NCI-H1417 treated with DMSO at 0.1 percent for 48 hours (cell line): ENCODE measurements at places on chromosomes 16 and 17.
A peak's percentile ranks its signal among the peaks of the same experiment; 100 is the strongest.

GRCh38 chr17:17346428-17347233, 43.5 kb downstream of the NT5M start:
- DNase-seq, result no peak

DNA sequence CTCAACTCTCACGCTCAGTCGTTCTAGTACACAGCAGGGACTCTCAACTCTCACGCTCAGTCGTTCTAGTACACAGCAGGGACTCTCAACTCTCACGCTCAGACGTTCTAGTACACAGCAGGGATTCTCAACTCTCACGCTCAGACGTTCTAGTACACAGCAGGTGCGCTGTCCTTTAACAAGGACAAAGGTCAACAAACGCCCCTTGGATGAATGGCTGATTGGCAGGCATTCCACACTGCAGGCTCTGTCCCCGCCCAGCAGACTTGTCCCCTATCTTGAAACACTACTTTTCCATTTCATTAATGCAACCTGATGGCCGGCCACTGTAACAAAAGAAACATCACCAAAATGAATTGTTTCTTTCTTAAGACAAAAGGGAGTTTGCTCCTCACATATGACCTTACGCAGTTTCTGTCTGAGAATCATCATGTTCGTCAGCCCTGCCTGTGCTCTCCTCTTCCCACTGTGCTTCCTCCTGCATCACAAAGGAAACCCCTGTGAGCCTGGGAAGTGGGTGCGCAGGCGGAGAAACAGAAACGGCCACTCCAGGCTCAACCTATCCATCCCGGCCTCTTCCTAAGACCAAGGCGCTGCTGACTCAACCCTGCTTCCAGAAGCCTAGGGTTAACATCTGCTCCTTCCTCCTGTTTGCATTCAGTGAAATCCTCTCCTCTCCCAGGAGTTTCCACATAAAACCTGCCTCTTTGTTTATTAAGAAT, 59.8 kb downstream of the ANKRD11 start:
- DNase-seq, result no peak

DNA sequence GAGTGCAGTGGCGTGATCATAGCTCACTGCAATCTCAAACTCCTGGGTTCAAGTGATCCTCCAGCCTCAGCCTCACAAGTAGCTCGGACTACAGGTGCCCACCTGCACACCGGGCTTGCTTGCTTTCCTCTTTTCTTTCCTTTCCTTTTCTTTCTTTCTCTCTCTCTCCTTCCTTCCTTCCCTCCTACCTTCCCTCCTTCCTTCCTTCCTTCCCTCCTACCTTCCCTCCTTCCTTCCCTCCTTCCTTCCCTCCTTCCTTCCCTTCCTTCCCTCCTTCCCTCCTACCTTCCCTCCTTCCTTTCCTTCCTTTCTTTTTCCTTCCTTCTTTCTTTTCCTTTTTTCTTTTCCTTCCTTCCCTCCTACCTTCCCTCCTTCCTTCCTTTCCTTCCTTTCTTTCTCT, 225.5 kb downstream of the MRTFB start:
- DNase-seq, result no peak

GRCh38 chr16:6009151-6009550, 911.6 kb upstream of the EEF2KMT start:
- no peak for DNase-seq

GRCh38 chr16:50591800-50592771, 43.9 kb downstream of the NKD1 start:
- no peak for DNase-seq

GRCh38 chr17:50631195-50631907, 3.3 kb upstream of the ABCC3 start:
- no peak for DNase-seq

GRCh38 chr17:46727572-46728348, 90.7 kb downstream of the WNT3 start:
- DNase-seq, result no peak

GRCh38 chr17:44807817-44808155, 22.3 kb downstream of the GJC1 start:
- no peak for DNase-seq

GRCh38 chr17:5950878-5951277, 119.3 kb upstream of the WSCD1 start:
- no peak for DNase-seq

DNA sequence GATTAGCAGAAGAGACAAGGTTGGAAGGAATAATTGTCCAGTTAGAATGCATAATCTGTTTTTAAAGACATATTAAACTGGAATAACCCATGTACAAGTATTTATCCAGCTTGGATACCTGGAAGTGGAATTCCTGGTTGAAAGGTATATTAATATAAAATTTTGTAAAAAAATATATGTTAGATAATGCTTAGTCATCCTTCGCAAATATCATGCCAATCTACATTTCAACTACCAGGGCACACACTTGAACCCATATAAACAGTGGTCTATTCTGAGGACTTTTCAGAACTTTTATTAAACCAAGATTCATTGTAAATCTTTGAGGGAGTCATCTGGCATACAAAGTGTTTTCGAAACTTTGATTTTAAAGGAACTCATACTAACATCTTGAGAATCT, 269.1 kb upstream of the HSBP1 start:
- no peak for DNase-seq

- DNase-seq, result peak; percentile 29
Measured at GRCh38 chr17:28997806-28998205, 8.0 kb downstream of the SEZ6 start.

DNA sequence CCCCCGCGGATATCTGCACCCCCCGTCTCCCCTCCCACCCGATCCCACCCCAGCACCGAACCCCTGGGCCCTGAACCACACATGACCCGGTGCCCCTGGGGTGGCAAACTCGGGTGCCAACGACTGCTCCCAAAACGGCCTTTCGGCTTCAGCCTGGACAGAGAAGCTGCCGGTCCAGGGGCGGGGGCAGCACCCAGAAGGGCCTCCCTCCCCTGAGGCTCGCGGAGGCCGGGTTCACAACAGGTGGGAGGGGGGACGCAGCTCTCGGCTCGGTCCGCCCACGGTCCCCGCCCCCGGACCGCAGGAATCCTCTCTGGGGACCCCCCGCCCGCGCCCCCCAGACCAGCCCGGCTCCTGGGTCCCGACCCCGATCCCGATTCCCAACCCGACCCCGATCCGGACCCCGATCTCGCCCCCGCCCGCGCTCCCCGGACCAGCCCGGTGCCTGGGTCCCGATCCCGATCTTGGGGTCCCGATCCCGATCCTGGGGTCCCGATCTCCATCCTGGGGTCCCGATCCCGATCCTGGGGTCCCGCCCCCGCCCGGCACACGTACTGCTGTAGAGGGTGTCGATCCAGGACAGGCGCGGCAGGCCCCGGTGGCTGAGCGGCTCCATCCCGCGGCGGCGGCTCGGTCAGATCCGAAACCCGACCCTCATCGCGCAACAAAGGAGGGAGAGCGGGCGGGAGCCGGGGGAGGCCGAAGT, 516 bp downstream of the ABR start:
- no peak for DNase-seq

DNA sequence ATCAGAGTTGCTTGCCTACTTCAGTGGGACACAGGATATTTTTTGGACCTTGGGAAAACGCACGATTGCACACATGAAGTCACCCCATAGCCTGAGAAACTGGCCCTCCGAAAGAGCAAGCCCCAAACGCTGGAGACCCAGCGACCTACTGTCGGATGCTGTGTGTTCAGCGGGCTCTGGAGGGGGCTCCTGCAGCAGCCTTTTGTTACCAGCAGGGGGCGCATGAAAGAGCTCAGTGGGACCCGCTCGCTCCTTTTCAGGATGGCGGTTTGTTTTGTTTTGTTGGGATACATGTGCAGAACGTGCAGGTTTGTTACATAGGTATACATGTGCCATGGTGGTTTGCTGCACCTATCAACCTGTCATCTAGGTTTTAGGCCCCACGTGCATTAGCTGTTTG, 28.4 kb downstream of the MYH3 start:
- no peak for DNase-seq

DNA sequence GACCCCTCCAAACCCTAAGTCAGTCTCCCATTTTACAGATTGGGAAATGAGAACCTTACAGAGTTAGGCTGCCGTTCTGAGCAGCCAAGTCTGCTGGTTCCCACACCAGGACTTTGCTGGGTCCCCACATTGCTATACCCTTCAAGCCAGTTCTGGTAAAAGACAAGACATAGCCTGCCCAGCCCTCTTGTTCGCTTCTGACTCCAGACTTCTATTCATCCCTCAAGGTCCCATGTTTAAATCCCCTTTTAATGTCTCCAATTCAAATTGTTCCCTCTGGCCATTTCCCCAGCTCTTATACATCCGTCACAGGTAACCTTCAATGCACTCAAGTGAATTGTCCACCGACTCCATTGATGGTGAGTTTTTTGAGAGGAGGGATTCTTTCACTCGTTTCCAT, 30.2 kb downstream of the WNT3 start:
- no peak for DNase-seq

DNA sequence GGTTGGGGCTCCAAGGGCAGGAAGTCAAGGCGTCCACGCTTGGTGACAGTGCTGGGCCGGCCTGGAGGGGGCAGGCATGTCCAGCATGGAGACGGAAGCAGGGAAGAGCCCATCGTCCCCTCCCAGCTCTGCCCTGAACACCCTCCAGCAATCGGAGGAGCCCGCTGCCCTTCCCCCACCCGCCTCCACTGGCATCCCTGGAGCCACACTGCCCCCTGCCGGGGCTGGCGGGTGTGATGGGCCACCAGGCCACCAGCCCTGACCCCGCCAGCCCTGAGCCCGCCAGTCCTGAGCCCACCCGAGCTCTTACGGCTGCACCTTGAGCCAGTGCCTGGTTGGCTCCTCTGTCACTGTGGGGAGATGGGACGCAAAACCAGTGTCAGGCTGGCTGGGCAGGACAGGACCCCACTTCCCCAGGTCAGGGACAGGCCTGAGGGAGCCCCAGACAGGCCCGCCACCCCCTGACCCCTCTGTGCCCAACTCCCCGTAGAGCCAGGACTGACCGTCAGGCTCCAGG, 4.1 kb upstream of the CDH15 start:
- DNase-seq, result no peak

GRCh38 chr16:81380932-81381331, 63.7 kb upstream of the CMIP start:
- DNase-seq, result no peak

GRCh38 chr17:41480136-41480535, 815 bp downstream of the KRT35 start:
- DNase-seq, result no peak

- no peak for DNase-seq
Measured at GRCh38 chr16:67431775-67432505, 1.0 kb downstream of the HSD11B2 start.

GRCh38 chr17:18324140-18325050, 9.3 kb downstream of the SMCR8 start:
- DNase-seq, result no peak

- no peak for DNase-seq
Measured at GRCh38 chr17:54348234-54348633, 525.5 kb downstream of the KIF2B start.
